ENCODE measurements at places on chromosomes 5 and 9. TPM values are rescaled to one million over a fixed set of nuclear protein-coding genes. Genes with fewer than 3 reads are reported as not detected.

TERT gene
- not detected for total RNA-seq

DNA sequence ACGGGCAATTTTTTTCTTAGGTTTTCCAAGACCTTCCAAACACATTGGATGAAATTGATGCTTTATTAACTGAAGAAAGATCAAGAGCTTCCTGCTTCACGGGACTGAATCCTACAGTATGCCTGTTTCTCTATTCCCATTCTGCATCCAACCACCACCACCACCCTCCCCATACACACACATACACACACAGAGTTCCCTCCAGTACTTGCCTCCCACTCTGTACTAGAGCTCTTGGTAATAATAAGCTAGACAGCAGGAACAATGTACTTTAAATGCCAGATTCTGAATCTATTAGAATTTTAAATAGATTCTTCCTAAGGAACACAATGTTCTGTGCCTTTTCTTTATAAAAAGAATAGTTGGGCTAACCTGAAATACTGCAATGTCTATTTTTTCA, 67.4 kb downstream of the KLF9 start:
- no peak overlapping the region for H3K27ac ChIP-seq
- no peak overlapping the region for H3K4me3 ChIP-seq
- H3K4me1 ChIP-seq, result no peaks in the 10 kb centered on the region
- DNase-seq, result no peak

DNA sequence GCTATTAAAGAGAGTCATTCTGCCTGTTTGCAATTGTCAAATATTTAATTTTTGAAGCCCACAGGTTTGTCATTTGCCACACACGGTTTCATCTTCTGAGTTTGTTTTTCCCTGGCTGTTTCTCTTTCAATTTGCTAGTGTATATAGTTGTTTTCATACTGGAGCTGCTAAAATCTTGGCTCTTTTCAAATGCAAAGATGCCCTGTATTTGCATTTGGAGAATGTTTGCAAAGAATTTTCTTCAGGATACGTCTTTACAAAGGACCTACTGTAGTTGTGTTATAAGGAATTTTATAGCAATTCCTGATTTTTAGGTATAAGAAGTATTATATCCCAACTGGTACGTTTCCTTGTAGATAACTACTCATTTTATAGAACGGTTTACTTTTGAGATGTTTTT, 48.0 kb downstream of the IZUMO3 start:
- no peaks in the 10 kb centered on the region for H3K4me1 ChIP-seq
- DNase-seq, result no peak
- H3K36me3 ChIP-seq, result no peaks in the 10 kb centered on the region
- H3K27ac ChIP-seq, result no peak overlapping the region
- H3K27me3 ChIP-seq, result no peaks in the 10 kb centered on the region

GRCh38 chr9:72843520-72844439, 109.1 kb downstream of the ALDH1A1 start:
- H3K27ac ChIP-seq, result no peak overlapping the region
- no peaks in the 10 kb centered on the region for H3K27me3 ChIP-seq
- no peak for DNase-seq

GRCh38 chr5:160081495-160081894, 37.8 kb downstream of the PWWP2A start:
- H3K27me3 ChIP-seq, result no peaks in the 10 kb centered on the region
- DNase-seq, result no peak
- no peak overlapping the region for H3K27ac ChIP-seq

DNA sequence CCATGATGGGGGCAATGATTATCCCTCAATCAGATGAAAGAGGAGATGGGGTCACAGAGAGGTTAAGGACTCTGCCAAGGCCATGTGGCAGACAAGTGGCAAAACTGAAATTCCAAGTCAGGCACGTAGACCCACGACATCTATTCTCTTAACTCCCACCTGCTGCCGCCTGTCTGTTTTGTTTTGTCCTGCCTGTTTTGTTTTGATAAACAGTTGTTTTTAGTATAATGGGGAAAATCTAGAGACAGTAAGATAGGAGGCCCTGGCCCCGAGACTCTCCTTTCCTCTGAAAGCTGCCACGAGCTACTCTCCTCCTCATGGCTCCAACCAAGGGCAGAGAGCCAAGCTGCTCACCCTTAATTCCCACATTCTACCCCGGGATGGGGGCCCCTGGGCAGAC, 4.9 kb downstream of the FSTL4 start:
- H3K27ac ChIP-seq, result no peak overlapping the region
- DNase-seq, result no peak
- no peak overlapping the region for H3K4me3 ChIP-seq
- no peaks in the 10 kb centered on the region for H3K36me3 ChIP-seq
- no peaks in the 10 kb centered on the region for H3K4me1 ChIP-seq

IL5 gene
- total RNA-seq, result not detected

TUBB4B gene
- 86.9 TPM for total RNA-seq

- H3K4me1 ChIP-seq, result peaks cover 1% of the 10 kb centered on the region
- no peak for DNase-seq
- H3K36me3 ChIP-seq, result no peaks in the 10 kb centered on the region
- no peak overlapping the region for H3K27ac ChIP-seq
- no peaks in the 10 kb centered on the region for H3K27me3 ChIP-seq
Observed at GRCh38 chr9:122954253-122954691, 13.5 kb downstream of the RABGAP1 start.

DNA sequence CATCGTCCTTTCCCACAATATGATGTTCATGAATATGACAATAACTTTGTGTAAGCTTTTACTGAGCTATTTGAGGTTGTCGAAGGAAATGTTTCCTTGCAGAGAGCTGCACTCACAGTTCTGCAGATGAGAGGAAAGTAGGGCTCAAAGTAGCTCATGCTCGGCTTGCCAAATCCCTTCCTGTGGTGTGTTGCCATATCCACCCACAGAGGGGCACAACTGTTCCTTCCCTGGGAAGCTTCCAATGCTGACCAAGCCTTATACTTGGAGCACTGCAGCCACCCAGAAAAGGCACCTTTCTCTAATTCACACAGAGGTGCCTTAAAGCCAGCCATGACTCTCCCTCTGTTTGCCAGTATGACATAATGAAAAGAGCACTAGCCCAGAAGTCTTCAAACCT, 390.3 kb downstream of the CAAP1 start:
- H3K36me3 ChIP-seq, result no peaks in the 10 kb centered on the region
- H3K4me1 ChIP-seq, result no peaks in the 10 kb centered on the region
- no peak overlapping the region for H3K27ac ChIP-seq
- no peak for DNase-seq
- no peak overlapping the region for H3K4me3 ChIP-seq
- no peaks in the 10 kb centered on the region for H3K27me3 ChIP-seq

- DNase-seq, result no peak
- H3K4me3 ChIP-seq, result no peak overlapping the region
- no peaks in the 10 kb centered on the region for H3K27me3 ChIP-seq
- peaks cover 4% of the 10 kb centered on the region for H3K4me1 ChIP-seq
- H3K36me3 ChIP-seq, result no peaks in the 10 kb centered on the region
Observed at GRCh38 chr9:134460206-134460605, 134.0 kb downstream of the RXRA start.

- no peaks in the 10 kb centered on the region for H3K27me3 ChIP-seq
- DNase-seq, result no peak
- no peaks in the 10 kb centered on the region for H3K4me1 ChIP-seq
- no peak overlapping the region for H3K27ac ChIP-seq
- H3K4me3 ChIP-seq, result no peak overlapping the region
Observed at GRCh38 chr9:90189306-90189705, 453.3 kb downstream of the DIRAS2 start.

DNA sequence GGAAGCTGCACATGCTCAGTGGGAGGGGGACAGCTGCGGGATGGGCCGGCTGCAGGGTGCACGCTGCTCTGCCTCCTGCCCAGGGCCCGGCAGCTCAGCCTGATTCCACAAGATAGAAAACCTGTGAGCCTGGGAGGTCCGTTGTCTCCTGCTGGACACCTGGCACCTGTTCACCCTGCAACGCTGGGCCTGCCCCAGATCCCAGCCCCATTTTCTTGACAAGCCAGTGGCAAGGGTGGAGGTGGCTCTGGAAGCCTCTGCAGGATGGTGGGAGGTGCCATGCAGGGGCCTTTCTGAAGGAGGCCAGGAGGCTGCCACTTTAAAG, 68.1 kb upstream of the RNF130 start:
- H3K27me3 ChIP-seq, result no peaks in the 10 kb centered on the region
- no peaks in the 10 kb centered on the region for H3K36me3 ChIP-seq
- H3K4me1 ChIP-seq, result no peaks in the 10 kb centered on the region
- no peak overlapping the region for H3K4me3 ChIP-seq
- DNase-seq, result peak; percentile 62

TCF7 gene
- total RNA-seq, result 4.4 TPM
